Fibroblast of skin of scalp (primary cell): ENCODE measurements at places on chromosomes 11 and 22.

- no peak for DNase-seq
Observed at GRCh38 chr11:87437133-87437843, 399.6 kb downstream of the TMEM135 start.

DNA sequence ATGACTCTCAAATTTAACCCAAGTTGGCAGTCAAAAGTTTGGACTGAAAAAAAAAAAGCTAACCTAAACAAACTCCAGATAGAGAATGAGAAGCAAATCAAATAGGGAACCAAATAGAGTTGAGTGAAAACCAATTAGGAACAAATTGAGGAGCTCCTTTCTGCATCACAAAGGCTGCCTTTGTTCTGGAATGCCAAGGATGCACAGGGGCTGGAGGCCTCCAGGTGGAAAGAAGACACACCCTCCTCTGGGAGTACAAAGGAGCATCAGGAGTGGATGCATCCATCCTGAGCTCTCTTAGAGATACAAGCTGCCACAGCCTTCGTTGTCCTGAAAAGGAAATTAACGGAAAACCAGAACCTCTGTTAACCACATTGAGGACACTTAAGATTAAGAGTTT lies 73.3 kb downstream of the MRGPRX1 start:
- no peak for DNase-seq

- DNase-seq: no peak
Observed at GRCh38 chr22:42847110-42847509, 10.0 kb downstream of the ARFGAP3 start.

GRCh38 chr11:12044799-12045198 lies 36.4 kb upstream of the DKK3 start:
- DNase-seq: no peak

GRCh38 chr11:79487412-79487811 lies 46.6 kb upstream of the TENM4 start:
- no peak for DNase-seq

DNA sequence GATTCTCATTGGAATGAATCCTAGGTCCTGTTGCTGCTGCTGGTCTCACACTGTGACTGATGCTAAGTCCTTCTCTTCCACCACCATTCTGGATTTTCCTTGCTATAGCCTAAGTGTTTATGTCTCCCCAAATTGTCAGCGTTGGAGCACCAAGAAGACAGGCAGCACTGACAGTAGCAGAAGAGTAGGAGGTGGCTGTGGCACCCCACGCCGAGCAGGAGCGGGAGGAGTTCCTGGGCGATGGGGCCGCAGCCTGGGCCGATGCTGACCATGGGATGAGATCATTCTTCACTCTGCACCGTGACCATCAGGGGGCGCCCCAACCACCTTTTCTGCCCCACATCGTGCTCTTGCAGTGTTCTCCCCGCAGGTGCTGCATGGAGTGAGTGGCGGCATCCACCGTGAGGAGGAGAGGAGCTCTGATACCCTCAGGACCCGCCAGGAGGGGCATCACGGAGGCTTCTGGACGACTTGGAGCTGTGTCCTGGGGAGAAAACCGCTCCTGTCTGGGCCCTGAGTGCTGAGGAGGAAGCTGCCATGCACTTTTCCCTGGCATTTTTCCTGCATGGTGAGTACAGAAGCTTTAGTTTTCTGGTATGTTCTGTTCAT lies 57.0 kb downstream of the LRRC74B start:
- DNase-seq: peak; percentile 49

- peak; percentile 8 for DNase-seq
Observed at GRCh38 chr11:28939381-28939780, 831.2 kb downstream of the METTL15 start.

GRCh38 chr11:12404436-12404835 lies 27.1 kb downstream of the PARVA start:
- DNase-seq: no peak
